Heart left ventricle (tissue), 16 donors: ENCODE measurements at places on chromosomes 16 and 17. TPM values are rescaled to one million over a fixed set of nuclear protein-coding genes. Genes with fewer than 3 reads are reported as not detected.
A peak's percentile ranks its signal among the peaks of the same experiment; 100 is the strongest.

GRCh38 chr16:72424757-72425156, 252.8 kb upstream of the PMFBP1 start:
- DNase-seq: no peak

DNA sequence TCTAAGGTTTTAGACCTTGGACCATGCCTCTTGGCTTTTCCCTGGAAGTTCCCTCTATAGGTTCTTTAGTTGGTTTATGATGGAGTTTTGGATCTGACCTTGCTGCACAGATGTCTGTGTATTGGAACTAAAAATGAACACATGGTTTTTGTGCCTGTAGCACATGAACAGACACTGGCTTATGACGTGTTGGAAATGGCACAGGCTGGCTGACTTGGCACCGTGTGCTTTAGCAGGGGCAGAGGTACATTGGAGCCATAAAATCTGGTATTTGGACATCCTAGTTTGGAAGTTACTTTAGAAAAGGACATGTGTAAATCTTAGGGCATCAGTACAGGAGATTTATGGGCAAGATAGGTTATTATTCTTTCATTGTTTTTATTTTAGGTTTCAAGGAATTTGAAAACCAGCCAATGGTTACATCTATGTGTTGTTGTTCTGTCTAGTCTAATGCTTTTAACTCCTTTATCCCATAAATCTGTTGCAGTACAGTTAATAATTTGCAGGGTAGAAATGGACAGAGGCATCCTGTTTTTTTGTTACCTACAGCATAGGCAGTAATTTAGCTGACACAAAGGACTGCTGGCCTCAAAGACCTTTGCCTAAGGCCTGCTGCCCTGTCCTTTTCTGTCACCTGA, 6.0 kb downstream of the SOCS7 start:
- no peak for DNase-seq

DNA sequence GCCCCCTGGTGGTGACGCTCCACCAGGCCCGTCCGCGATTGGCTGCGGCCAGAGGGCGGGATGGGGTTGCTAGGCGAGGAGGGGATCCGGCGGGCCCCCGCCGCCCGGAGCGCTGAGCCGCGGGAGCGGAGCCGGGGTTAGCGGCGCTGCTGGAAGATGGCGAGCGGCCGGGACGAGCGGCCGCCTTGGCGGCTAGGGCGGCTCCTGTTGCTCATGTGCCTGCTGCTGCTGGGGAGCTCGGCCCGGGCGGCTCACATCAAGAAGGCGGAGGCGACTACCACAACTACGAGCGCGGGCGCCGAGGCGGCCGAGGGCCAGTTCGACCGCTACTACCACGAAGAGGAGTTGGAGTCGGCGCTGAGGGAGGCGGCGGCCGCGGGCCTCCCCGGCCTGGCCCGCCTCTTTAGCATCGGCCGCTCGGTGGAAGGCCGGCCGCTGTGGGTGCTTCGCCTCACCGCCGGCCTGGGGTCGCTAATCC, at the start of gene CPD:
Gene CPD (plus strand): TSS at position 103 of the 478 bp plus-strand sequence. CDS start 54 bp downstream, at position 157.
- peak; percentile 98 for DNase-seq

DNA sequence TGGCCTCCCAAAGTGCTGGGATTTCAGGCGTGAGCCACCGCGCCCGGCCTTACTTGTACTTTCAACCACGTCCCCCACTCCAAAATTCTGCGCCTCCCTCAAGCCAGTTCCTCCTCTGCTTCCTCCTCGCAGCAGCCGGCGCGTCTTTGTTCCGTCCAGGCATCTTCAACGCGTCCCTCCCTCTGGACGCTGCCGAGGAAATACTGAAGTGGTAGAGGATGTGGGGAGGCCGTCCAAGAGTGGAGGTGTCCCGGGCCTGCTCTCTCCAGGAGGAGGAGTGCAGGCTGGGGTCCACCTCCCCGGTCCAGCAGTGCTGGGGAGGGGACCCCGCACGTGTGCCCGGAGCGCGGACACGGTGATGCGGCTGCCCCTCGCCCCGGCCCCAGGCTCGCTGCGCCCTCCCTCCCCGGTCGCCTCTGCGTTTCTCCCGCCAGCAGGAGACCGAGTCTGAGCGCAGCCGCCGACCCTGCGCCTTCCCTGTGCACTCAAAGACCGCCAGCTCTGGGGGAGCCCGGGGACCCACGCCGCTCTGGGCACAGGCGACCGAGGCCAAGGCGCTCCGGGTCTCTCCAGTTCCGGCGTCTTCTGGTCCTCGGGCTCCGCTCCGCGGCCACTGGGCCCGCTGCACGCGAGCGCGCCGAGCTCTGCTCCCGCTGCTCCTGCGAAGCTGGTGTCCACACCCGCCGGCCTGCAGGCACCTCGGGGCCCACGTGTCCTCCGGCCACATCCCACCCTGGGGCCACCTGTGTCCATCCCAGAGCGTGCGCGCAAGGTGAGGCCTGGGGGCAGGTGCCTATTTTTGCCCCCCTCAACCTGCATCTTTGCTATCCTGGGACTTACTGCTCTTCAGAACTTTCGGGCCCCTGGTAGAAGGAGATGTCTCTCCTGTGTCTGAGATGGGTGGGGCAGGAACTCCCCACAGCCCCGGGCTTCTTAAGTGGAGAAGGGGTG, 31.7 kb downstream of the OSBPL7 start:
- DNase-seq: peak; percentile 79

- DNase-seq: no peak
Measured at GRCh38 chr17:2950846-2951245, 112.6 kb downstream of the OR1D5 start.

Gene CCDC47
- total RNA-seq: 84.4 TPM

Gene CMTM2
- total RNA-seq: not detected

Gene TEX14
- 0.12 TPM for total RNA-seq

Gene MT1F
- total RNA-seq: 8.1 TPM

Gene FHOD1
- total RNA-seq: 30.3 TPM

Gene NOTUM
- total RNA-seq: 0.49 TPM

Gene NACA2
- total RNA-seq: not detected

Gene DEXI
- 90.8 TPM for total RNA-seq

Gene DPEP3
- total RNA-seq: not detected

Gene SLC13A5
- 0.72 TPM for total RNA-seq

Gene NFATC2IP
- total RNA-seq: 15.3 TPM
